ENCODE measurements at places on chromosomes 12 and 14. TPM values are rescaled to one million over a fixed set of nuclear protein-coding genes. Genes with fewer than 3 reads are reported as not detected.

GRCh38 chr12:120292411-120292660, 633 bp upstream of the RNU4-2 start:
- DNase-seq: no peak
- no peaks in the 10 kb centered on the region for H3K36me3 ChIP-seq
- no peaks in the 10 kb centered on the region for H3K27me3 ChIP-seq
- H3K27ac ChIP-seq: peak overlapping the region; percentile 99
- H3K4me1 ChIP-seq: peaks cover 20% of the 10 kb centered on the region

GRCh38 chr14:25041898-25042297, 8.0 kb downstream of the STXBP6 start:
- H3K27me3 ChIP-seq: peaks cover 3% of the 10 kb centered on the region
- no peak overlapping the region for H3K4me3 ChIP-seq
- no peaks in the 10 kb centered on the region for H3K4me1 ChIP-seq
- no peak overlapping the region for H3K27ac ChIP-seq

DNA sequence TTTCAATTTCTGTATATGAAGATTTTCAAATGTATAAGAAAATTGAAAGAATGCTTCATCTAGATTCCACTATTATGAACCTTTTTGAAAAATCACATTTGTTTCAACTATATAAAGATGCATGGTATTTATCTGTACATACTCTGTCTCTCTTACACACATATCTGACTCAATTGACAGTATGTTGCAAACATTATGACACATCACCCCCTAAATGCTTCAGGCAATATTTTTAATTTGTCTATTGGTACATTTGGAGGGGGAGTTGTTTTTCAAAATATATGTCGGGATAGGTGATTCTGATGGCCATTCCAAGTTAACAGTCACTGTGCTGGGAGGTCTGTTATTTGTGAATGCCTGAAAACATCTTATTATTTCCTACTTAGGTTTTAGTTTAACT, 14.4 kb downstream of the PCNX1 start:
- H3K4me1 ChIP-seq: peaks cover 22% of the 10 kb centered on the region
- DNase-seq: no peak
- no peak overlapping the region for H3K4me3 ChIP-seq
- H3K27ac ChIP-seq: no peak overlapping the region

- no peaks in the 10 kb centered on the region for H3K36me3 ChIP-seq
- H3K4me1 ChIP-seq: no peaks in the 10 kb centered on the region
- H3K27ac ChIP-seq: no peak overlapping the region
- H3K27me3 ChIP-seq: no peaks in the 10 kb centered on the region
These were observed 142.1 kb downstream of the ANO4 start for GRCh38 chr12:100936661-100937060.

GRCh38 chr12:108642899-108643654, 9.4 kb upstream of the SELPLG start:
- H3K36me3 ChIP-seq: peaks cover 50% of the 10 kb centered on the region
- no peak overlapping the region for H3K4me3 ChIP-seq
- H3K27me3 ChIP-seq: no peaks in the 10 kb centered on the region
- H3K4me1 ChIP-seq: peaks cover 59% of the 10 kb centered on the region
- no peak for DNase-seq
- H3K27ac ChIP-seq: peak overlapping the region; percentile 95

ERBB3 gene
- not detected for total RNA-seq

RTL1 gene
- not detected for total RNA-seq

LIMA1 gene
- 2.1 TPM for total RNA-seq

Measured in B cell (primary cell).